ENCODE measurements at places on chromosomes 1 and 21.

GRCh38 chr1:156815307-156815826 is 1.3 kb downstream of the SH2D2A start:
- DNase-seq, result no peak

- DNase-seq, result peak; percentile 40
Measured at GRCh38 chr1:6490181-6491080, 1.0 kb downstream of the PLEKHG5 start.

DNA sequence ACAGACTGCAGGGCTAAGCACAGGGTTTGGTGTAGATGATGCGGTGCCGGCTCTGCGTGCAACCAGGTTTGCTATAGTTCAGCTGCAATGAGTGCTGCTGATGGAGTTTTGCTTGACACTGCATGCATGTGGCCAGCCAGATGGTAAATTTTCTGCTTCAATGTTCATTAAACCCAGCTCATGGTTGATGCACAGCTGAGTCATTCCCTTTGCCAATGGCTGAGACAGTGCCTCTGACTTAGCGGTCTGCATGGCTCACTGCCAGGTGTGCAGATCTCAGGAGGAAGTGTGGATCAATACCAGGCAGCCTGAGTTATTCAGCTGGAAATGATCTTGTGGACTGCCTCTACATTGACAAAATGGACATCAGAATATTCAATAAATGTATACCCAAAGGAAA is 172.7 kb upstream of the ZP4 start:
- DNase-seq, result no peak

DNA sequence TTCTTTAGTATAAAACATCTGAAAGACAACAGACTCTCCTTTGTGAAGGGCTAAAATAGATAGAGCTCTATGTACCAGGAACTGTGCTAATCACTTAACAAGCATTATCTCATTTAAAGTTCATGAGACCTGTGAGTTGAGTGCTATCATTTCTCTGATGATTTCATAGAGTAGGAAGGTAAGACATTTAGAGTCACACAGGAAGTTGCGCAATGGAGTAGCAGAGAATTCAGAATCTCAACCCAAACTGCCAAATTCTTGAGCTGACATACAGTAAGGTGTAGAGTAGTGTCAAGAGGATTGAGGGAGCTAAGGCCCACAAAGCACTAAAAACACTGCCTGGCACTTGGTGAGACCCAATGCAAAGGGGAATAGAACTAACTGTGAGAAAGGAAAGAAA is 384.3 kb downstream of the NTNG1 start:
- DNase-seq, result no peak

DNA sequence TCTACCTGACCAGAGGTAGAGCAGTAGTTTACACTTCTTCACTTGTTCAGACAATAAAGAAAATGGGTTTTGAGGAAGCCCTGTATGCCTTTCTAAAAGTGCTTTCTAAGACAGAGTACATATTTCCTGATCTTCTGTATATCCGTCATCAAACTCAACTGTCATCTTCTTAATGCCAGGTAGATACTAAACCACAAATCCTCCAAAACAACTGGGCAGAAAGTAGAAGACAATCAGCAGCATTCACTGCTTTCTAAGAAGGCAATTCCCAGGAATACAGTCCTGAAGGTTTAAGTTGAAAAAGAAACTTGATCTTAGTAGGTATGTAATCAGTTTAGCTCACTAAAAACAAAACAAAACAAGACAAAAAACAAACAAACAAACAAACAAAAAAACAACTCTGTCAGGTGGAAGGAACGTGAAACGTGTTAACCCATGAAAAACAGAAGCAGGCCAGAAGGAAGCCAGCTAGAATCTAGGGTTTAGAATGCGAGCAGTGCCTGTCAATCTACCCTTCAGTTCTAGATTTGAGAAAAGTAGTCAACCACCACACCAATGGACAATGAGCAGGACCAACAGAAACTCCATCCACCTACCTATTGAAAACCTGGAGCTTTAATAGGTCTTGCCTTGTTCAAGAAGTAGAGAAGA is 59.2 kb downstream of the LEPR start:
- no peak for DNase-seq

DNA sequence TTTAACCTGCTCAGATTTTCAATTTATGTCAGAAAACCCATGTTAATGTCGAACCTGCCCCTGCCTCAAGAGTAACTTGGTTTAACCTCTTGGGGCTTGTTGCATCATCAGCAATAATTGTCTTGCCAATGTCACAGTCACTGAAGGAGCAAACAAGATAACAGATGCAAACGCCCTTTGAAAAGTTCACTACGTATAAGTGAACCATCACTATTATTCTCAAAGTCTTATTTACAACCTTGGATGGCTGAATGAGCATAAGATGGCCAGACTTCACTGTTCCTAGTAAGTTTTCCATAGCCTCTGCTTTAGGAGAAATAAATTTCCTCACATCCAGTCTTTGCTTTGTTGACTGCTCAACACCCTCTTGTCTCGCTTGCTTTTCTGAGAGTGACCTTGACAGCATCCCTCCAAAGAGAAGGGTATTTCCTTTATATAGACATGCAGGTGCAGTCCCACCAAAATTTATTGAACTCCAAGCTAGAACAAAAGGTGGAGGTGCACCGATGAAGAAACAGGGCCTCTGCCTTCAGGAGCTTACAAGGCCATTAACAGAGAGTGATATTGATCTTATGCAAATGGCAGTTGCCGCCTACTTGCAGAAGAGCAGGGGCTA is 749 bp upstream of the LRIG2 start:
- DNase-seq, result no peak

DNA sequence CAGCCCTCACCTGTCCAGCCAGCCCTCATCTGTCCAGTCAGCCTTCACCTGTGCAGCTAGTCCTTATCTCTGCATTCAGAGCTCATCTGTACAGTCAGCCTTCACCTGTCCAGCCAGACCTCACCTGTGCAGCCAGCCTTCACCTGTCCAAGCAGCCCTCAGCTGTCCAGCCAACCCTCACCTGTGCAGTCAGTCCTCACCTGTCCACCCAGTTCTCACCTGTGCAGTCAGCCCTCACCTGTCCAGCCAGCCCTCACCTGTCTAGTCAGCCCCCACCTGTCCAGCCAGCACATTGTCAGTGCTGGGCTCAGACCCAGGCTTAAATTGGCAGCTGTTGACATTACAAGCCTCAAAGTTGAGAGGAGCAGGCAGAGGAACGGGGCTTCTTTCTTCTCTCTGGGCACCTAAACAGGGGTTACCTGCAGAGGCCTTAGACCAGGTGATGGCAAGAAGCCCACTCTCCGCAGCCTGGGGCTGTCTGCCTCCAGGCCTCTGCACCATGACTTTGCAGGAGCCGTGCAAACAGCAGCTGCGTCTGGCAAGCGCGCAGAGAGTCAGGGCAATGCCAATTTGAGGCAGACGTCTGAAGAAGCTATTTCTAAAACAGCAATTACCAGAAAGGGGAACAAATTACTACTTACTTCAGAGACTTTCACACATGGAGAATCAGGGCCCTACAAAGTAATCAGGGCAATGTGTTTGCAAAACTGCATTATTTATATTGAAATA is 506.1 kb downstream of the NPHP4 start:
- no peak for DNase-seq

DNA sequence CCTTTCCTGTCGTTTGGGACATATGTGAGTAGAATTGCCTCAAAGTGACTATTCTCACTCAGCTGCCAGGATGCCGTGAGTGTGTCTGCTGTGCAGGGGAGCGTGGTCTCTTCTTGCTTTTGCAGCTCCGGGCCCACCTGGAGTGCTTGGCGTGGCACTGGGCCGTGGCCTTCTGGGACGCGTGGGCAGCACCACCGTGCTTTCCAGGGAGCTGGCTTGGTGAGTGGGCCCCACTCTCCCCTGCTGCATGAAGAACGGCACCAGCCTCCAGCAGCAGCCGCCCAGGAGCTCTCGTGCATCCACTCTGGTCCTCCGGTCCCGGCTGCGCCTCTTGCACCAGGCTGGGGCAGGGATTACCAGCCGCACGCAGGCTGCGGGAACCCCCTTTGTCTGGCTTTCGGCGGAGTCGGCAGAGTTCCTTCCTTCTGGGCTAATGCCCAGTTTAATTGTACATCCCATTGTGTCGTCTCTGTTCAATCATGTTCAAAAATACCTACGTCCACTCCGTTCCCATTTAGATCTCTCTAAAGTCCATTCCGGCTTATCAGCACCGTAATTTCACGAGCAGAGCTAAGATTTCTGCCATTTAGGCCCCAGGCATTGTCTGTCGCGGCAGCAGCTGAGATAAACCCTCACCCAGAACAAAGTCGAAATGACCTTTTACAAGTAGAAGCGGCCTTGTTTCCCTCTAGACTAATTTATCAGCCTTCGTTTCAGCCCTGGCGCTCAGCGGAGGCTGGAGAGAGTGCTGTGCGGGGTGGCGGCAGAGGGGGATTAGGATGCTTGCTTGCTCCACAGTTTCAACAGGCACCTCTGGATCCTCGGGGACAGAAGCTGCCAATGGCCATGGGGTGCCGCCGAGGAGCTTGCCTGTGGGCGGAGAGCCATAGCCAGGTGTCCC is 129.6 kb downstream of the PRDM16 start:
- no peak for DNase-seq

DNA sequence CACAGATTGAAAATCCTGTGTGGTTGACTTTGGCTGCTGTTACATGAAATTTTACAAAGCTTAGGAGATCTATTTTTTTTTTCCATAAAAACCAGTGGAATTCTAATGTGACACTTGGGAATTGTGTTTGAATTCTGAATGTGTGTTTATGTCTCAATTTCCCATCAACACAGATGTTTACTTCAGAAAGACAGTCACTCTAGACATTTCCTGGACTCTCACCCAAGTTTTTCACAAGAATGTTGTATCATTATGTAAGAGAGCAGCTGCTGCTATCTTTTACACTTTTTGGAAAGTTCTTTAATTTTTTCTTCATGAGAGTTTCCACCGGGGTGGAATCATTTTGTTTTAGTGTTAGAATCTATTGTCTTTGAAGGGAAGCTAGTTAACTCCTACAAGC is 210.1 kb downstream of the GIPC2 start:
- DNase-seq, result no peak

GRCh38 chr21:28644762-28645161 is 347.9 kb downstream of the LTN1 start:
- no peak for DNase-seq

DNA sequence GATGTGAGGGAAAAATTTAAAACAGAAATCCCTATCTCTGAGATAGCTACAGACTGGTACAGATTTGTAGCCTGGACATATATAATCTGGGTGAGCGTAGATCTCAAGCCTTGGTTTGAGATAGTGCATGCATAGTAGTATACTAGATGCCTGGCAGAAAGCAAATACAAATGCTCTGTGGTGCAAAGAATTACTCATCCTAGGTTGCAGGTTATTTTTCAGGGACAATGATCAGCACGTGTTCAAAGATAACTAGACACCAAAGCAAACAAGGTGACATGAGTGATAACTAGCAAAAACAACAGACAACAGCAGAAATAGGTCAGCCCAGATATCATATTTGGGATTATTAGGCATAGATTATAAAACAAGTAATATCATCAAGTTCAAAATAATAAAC is 292.5 kb downstream of the HLX start:
- no peak for DNase-seq

DNA sequence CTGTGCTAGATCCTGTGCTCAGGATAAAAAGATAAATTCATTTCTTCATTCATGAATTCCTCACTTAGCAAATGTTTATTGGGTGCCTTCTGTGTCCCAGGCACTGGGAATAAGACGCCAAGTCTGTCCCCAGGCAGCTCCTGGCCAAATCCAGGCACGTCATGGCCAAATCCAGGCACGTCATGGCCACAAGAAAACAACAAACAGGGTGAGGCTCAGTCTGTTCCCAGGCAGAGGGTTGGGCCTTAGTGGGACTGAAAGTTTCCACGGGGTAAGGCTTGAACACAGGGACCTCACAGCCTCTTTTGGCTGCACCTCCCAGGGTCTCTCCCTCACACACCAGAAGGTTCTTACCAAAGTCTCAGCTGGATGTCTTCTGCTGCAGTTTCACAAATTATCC is 95.7 kb downstream of the PAX7 start:
- DNase-seq, result no peak

GRCh38 chr1:12047120-12047876 is 15.8 kb upstream of the TNFRSF8 start:
- no peak for DNase-seq

DNA sequence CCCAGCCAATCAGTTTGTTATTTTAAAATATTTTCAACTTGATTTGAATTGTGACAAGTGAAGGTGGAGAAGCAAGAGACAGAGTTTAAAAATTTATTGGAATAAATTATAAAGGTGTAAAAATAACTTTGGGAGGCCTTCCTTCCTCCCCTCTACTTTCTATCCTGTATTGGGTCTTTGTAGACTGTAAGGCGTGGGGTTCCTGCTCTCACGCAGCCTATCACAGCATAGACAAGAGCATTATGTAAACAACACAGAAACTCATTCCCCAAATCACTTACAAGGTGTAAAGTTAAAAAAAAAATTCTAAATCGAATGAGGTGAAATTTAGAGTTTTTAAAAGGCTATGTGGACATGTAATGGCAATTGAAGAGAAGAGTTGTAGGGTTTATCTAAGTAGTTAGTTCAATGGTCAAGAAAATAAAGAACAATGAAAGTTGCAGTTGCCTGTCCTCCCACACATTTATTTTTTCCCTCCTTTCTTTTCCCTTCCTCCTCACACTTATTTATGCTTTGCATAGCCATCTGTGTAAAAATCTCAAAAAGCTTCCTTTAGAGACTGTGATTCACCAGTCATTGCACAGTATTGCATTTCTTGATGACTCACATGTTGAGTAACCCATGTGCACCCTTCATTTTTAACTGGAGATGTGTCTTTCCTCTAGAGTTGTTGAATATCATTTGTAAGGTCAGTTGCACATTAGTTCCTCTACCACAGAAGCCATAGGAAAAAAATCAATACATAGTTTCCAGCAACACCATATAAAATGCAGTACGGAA is 242.2 kb downstream of the PTPRC start:
- DNase-seq, result peak; percentile 67

All from COLO829 (cell line).